ENCODE measurements at places on chromosomes 4 and X.

DNA sequence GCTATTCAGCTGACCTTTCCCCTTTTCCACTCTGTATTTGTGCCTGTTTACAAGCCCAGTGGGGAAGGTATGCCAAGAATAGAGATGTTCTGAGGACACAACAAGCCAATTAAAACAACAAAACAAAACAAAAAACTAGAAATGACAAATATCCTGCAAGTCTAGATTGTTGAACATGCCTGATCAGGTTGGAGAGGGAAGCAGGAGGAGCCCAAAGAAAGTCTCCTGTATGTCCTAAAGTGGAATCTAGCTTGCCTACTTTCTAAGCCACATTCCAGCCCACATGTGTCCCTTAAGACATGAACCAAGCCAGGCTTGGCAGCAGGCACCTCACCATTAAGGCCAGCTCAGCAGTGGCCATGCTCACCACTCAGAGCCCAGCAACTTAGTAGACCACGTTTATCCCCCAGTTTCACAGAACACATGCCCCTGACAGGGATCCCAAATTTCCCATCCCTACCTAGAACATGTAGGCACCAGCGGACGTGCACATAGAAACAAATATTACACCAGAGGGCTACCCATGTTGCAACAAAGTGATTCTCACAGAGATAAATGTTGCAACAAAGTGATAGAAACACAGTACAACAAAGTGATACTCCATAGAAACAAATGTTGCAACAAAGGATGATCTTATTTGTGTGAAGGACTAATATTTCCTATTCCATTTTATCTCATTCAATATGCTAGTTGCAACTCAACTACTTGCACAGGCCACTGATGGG is 48.3 kb downstream of the CD99L2 start:
- no peak for DNase-seq

DNA sequence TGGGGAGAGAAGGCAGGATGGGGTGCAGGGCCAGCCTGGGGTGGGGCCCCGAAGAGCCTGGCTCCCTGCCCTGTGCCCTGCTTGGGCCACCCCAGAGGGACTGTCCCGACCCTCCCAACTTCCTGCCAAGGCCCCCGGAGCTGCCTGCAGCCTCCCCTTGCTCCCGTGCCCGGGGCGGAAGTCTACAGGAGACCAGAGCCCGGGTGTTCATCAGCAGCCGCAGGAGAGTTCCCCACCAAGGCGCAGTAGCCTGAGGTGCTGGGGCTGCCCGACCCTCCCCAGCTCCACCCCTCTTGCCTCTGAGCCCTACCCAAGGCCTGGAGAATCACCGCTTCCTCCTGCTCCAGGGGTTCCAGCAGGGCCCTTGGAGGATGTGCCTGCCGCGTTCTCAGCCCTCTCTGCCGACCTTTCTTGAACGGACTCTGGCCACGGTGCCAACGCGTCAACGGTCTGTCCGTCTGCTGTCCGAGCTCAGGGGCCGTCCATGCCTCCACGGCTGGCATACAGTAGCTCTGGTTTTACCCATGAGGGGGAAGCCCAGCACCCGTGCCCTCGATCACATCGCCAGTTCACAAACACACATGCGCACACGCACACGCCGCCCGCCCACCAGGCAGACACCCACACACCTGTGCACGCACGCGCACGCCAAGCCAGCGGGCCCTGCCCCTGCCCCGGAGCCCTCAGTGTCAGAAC is 36.0 kb upstream of the SPON2 start:
- DNase-seq = no peak

DNA sequence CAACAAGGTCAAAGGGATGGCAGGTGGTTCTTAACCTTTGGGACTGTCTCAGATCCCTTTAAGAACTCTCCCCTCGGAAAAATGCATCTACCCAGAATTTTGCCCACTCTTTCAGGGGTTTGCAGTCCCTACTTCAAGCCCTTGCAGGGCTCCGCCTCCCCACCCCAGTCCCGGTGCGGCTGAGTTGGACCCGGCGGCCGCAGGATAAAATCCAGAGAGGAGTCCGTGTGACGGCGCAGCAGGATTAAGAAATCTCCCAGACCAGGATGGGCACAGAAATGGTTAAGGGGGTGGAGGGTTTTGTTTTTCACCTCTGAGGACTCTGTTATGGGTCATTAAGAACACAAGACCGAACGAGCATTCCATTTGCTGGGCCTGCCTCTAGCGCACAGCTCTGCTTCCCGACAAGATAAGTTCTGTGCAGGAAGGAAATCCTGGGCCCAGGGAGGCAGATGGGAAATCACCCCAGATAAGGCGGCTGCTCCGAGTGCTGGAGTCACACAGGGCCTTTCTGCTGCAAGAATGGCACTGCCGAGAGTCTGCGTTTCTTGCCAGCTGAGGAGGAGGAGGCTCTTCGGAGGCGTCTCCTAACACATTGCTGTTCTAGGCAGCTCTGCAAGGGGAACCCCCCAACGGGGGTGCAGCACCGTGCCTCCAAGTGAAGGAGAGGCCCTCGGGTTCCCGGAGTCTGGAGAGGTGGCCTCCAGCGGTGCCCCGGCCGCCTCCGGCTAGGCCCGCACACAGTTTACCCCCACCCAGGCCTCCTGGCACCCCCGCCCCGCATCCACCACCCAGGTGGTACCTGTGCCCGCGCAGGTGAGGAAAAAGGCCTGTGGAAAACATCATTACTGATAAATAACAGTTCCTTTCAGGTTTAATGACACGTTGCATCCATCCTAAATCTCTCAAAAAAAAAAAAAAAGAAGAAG is 277.6 kb downstream of the BCOR start:
- DNase-seq = no peak

DNA sequence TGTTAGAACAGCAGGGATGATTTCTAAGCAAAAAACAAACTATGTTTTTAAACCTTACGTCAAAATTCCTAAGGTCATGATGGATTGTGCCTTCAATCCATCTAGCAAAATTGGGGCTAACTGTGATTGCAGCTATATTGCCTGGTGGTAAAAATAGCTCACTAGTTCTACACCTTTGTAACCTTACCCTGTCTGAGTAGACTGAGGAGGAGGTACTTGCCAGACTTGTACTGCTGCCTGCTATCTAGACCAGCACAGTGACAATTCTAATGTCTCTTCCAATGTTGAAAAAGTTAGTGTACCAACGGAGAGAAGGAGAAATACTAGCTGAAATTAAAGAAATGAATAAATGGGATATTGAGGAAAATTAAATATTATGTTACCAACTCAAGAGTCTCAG is 30.3 kb downstream of the ATP11C start:
- DNase-seq = no peak

DNA sequence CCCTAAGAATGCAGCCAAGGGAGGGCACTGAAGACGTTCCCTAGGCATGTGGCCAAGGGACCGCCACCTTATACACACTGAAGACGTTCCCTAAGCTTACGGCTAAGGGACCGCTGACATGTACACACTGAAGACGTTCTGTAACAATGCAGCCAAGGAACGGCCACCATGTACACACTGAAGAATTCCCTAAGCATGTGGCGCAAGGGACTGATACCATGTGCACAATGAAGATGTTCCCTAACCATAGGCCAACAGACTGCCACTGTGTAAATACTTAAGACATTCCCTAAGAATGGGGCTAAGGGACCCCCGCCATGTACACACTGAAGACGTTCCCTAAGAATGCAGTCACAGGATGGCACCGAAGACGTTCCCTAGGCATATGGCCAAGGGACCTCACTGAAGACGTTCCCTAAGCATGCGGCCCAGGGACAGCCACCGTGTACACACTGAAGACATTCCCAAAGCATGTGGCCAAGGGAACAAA is 36.1 kb downstream of the DHRSX start:
- no peak for DNase-seq

GRCh38 chr4:39427520-39428114 is 20.9 kb downstream of the KLB start:
- DNase-seq = no peak

- peak; percentile 70 for DNase-seq
These were observed 44.5 kb upstream of the BTC start for GRCh38 chr4:74838746-74839370.

- DNase-seq = no peak
These were observed 22.2 kb downstream of the PSAPL1 start for GRCh38 chr4:7412554-7412912.

GRCh38 chr4:67546971-67547370 is 1.7 kb upstream of the CENPC start:
- no peak for DNase-seq

DNA sequence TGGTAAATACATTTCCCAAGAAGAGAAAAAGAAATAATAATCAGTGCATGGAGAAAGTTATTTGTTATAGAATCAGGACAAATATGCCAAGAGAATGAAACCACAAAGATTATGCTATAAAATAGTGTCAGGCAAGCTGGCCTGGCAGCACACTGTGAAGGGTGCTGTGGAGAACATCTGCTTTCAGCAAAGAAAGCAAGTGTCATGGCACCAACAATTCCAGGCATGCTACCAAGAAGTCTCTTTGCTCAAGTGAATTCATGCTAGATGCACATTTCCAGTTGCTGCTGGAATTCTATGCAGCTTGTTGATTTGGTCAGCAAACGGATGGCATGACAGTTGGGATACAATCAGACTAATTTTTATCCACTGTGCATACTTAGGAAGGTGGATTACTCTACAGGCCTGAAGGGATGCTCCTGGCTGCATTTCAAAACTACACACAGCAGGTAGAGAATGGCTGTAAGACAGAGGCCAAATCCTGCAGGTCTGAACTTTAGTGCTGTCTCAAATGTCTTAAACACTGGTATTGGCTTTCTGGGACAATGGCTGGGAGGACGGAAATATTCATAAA is 154.6 kb upstream of the FAT1 start:
- DNase-seq = no peak

DNA sequence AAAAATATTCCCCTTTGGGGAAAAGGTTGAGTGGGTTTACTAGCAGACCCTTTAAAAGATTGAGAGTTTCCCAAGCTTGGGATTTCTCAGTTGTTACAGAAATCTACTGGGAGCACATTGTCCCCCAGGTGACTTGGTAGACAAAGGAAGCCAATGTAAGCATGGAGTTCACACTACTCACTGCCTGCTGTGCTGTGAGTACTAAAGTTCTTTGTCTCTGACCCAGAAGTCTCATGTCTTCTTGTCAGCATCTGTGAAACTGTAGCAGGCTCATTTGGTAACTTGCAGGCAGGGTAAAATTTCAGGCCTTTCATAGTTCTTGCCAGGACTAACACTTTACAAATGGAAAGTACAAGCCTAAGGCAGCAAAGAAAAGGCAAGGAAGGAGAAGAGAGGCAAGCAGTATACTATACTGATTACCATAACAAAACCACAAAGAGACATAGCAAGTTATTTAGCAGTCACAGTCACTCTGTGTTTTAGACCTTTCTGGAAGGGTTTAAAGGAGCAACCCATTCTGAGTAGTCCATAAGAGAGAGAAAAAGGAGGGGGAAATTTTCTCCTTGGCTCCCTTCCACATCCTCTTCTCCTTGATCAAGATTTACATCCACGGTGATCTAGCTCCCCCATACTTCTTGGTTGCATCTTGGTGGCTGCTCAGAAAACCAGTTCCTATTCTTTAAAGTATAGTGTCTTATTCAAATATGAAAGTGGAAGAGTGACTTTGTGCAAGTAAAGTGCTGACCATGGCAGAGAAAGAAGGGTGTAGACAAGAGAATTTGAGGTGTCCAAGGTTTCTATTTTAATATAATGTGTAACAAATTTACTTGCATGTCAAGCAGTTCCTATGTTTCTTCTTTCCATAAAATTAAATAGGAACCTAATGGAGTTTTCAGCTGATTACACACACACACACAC is 160.0 kb upstream of the PDE5A start:
- DNase-seq = no peak

- peak; percentile 31 for DNase-seq
These were observed 44.2 kb upstream of the ADAM29 start for GRCh38 chr4:174873931-174874330.

GRCh38 chr4:147734496-147734895 is 2.6 kb downstream of the ARHGAP10 start:
- DNase-seq = no peak

DNA sequence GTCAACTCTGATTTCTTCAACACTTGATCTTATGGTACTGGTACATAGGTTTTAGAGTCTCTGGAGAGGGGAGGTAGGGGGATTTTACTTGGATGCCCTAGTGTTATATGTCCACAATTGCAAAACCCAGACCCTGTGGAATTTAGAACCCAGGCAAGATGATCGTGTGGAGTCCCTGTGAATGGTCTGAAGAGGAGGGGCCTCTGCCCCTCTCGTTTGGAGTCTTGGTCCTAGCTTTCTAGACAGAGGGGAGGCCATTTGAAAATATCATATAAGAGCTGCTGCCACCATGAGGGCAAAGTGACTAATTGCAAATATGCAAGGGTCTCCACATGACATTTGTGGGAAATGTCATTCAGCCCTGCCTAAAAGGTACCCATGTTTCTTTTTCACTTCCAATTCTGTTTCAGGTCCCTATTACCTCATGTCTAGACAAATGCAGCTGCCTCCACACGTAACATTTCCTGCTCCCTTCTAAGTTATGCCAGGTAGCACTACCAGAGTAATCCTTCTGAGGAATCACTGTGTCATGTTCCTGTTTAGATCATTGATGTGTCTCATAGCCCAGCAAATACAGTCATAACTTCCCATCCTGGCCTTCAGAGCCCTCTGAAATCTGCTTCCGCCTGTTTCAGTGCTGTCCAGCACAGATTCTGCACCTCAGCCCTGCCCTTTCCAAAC is 126.8 kb downstream of the KLHL8 start:
- DNase-seq = no peak

GRCh38 chr4:53589511-53589910 is 1.8 kb downstream of the LNX1 start:
- DNase-seq = no peak

Measured in PC-9 (cell line).